ENCODE measurements at places on chromosomes 7 and 10.

- no peak for DNase-seq
Measured at GRCh38 chr7:50281680-50282445, 22.7 kb upstream of the IKZF1 start.

- no peak for DNase-seq
Measured at GRCh38 chr7:132131196-132131595, 445.1 kb downstream of the PLXNA4 start.

- DNase-seq: no peak
Measured at GRCh38 chr10:44520651-44521050, 135.8 kb upstream of the CXCL12 start.

DNA sequence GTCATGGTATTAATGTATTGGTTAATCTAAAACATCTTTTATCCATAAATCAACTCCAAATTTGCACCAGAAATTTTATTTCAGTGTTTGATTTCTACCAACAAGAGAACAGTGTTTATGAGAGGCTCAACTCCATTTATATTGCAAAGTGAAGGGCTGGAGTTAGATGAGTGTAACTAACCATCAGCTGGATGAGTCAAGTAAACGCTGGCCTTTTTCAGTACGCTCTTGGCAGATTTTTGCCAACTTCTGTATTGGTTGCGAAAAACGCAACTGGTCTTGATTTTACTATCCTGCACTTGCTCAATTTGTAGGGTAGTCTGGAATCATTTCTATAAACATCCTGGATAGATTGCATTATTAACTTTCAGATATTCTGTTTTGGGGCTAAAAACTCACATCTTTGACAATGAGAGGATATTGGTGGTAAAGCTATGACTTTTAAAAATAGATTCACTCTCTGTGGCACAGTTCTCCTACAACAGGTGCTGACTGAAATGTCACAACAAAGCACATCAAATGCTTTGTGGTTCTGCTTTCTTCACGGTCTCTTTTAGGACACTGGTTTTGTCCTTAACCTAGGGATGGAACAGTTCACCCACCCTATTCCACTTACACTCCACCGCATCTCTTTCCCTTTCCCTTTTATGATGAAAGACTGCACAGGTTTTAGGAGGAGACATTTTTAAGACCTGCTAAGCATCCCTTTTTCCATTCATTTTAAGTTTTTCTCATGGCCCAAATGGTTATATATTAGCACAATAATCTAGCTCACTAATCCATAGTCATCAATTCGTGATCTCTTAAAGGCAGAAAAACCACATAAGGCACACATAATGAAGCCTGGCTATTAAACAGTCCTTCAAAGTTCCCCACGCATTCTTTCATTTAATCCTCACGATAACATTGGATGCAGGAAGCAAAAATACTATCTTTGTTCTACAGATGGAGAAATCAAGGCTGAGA, 12.8 kb downstream of the CACNA2D1 start:
- DNase-seq: no peak

- DNase-seq: no peak
Measured at GRCh38 chr7:55065511-55066229, 46.9 kb downstream of the EGFR start.

- no peak for DNase-seq
Measured at GRCh38 chr10:98420786-98421185, 5.8 kb upstream of the PYROXD2 start.

- no peak for DNase-seq
Measured at GRCh38 chr7:137005873-137006272, 137.4 kb downstream of the CHRM2 start.

- DNase-seq: no peak
Measured at GRCh38 chr10:29917311-29917710, 142.1 kb downstream of the JCAD start.

GRCh38 chr7:122833888-122834570, 52.2 kb downstream of the CADPS2 start:
- DNase-seq: no peak

- no peak for DNase-seq
Measured at GRCh38 chr7:26034391-26034790, 117.6 kb upstream of the NFE2L3 start.

GRCh38 chr7:111650456-111650999, 88.2 kb upstream of the IMMP2L start:
- DNase-seq: no peak

- DNase-seq: no peak
Measured at GRCh38 chr7:32092346-32092745, 22.1 kb upstream of the PDE1C start.

DNA sequence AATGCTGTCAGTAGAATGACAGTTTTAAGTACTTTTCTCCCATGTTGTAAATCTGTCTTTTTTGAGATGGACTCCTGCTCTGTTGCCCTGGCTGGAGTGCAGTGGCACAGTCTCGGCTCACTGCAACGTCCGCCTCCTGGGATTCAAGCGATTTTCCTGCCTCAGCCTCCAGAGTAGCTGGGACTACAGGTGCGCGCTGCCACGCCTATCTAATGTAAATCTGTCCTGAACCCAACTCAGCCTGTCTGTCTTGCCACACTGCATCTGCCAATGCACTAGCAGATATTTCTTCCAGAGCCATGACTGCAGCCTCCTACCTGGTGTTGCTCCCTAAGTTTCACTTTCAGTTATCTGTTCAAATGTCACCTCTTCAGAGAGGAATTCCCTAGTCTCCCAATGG, 264.1 kb downstream of the PHF14 start:
- DNase-seq: no peak
